ENCODE measurements at places on chromosomes 7 and 10. TPM values are rescaled to one million over a fixed set of nuclear protein-coding genes. Genes with fewer than 3 reads are reported as not detected.

DNA sequence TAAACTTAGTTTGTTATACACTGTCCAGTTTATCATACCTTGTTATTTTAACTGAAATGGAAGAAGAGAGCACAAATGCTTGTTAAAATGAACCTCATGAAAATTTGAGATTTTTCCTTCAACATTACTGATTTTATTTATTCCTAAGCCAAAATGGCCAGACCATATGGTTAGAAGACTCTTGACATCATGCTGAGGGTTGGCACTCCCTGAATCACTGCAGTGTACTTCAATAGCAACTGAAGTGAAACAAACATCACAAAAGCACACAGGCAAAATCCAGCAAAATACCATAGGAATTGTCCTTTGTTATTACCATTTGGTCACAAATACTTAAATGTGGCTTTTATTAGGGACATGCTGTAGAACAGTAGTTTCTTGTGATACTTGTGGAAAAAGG, 347.8 kb downstream of the NXPH1 start:
- H3K27me3 ChIP-seq = no peaks in the 10 kb centered on the region
- H3K4me1 ChIP-seq = no peaks in the 10 kb centered on the region
- no peak overlapping the region for H3K27ac ChIP-seq
- no peak overlapping the region for H3K4me3 ChIP-seq
- no peak for DNase-seq

ZNF33A gene
- 15.9 TPM for total RNA-seq

GRCh38 chr10:60238759-60239100, 150.9 kb downstream of the ANK3 start:
- no peak overlapping the region for H3K4me3 ChIP-seq
- DNase-seq = no peak
- H3K27me3 ChIP-seq = no peaks in the 10 kb centered on the region
- H3K27ac ChIP-seq = no peak overlapping the region

DNA sequence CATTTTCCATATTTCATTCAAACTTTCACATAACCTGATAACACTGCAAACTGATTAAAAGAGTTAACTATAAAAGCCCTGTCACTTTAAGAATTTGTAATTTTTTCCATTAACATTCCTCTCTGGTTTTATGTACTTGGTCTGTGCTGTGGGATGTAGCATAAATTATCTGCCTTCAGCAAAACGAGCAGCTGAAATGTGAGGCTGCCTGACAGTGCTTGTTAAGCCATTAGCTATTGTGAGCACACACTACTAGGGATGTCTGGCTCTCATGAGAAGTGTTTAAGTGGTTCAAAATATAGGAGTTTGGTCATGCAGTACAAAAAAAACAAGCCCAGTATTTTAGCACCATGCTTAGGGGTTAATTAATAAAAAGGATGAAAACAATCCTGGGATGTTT, 63.0 kb downstream of the HOXA1 start:
- H3K4me1 ChIP-seq = no peaks in the 10 kb centered on the region
- no peak overlapping the region for H3K4me3 ChIP-seq

DNA sequence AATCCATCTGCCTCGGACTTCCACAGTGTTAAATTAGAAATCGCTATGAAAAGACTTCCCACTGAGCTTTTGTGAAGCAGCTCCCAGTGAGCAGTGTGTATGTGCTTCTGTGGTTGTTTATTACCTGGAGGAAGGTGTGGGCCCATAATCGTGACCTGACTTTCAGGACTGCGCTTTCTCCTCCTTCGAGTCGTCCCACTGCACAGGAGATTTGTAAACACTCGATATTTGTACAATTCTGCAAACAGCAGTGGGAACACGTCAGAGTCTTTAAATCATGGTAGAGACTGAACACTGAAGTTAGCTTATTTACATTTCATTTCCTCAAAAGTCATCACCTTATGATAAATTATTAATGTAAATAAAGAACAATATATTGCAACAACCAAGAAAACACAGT, 171.4 kb downstream of the ITGA8 start:
- H3K36me3 ChIP-seq = no peaks in the 10 kb centered on the region
- DNase-seq = no peak
- H3K27me3 ChIP-seq = no peaks in the 10 kb centered on the region
- no peaks in the 10 kb centered on the region for H3K4me1 ChIP-seq
- no peak overlapping the region for H3K27ac ChIP-seq

DNA sequence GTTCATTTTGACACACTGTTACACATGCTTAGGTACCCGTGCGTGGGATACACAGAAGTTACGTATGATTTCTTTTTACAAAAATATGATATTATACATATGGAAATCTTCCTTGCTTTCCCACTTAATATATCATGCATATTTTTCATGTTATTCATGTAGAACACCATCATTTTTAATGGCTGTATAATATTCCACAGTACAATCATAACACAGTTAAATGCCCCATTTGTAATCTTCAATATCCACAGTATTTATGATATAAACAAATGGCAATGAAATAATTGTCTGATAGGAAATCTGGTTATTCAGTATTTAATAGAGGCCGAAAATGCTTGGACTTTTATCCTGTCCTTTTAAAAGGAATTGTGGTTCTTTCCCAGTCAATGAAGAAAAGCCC, 23.2 kb downstream of the VIPR2 start:
- H3K4me3 ChIP-seq = no peak overlapping the region
- no peaks in the 10 kb centered on the region for H3K27me3 ChIP-seq
- DNase-seq = no peak
- no peak overlapping the region for H3K27ac ChIP-seq
- H3K36me3 ChIP-seq = no peaks in the 10 kb centered on the region
- H3K4me1 ChIP-seq = no peaks in the 10 kb centered on the region

DNA sequence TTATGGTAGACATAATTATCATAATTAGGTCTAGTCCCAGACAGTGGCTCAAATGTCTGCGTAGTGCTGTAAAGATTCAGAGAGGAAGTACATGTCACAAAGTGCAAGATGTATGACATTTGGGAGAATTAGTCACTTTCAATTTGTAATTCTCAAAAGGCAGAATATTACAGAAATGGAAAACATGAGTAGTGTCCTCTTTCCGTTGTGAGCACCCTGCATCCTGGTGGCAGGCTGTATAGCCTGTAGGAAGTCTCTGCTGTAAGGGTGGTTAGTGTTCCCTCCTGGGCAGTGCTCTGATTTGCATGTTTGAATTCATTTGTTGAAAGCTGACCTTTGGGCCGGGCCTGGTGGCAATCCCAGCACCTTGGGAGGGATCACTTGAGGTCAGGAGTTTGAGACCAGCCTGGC, 17.0 kb downstream of the CDK14 start:
- no peaks in the 10 kb centered on the region for H3K27me3 ChIP-seq
- no peaks in the 10 kb centered on the region for H3K36me3 ChIP-seq
- H3K27ac ChIP-seq = no peak overlapping the region
- no peak for DNase-seq
- H3K4me1 ChIP-seq = no peaks in the 10 kb centered on the region
- no peak overlapping the region for H3K4me3 ChIP-seq

GRCh38 chr10:130787243-130787642, 524.3 kb downstream of the TCERG1L start:
- H3K4me1 ChIP-seq = no peaks in the 10 kb centered on the region
- H3K36me3 ChIP-seq = no peaks in the 10 kb centered on the region
- H3K27ac ChIP-seq = no peak overlapping the region
- no peak overlapping the region for H3K4me3 ChIP-seq

- H3K4me3 ChIP-seq = no peak overlapping the region
- no peaks in the 10 kb centered on the region for H3K36me3 ChIP-seq
- H3K27ac ChIP-seq = no peak overlapping the region
- no peaks in the 10 kb centered on the region for H3K4me1 ChIP-seq
- H3K27me3 ChIP-seq = no peaks in the 10 kb centered on the region
- no peak for DNase-seq
These were observed 741.4 kb upstream of the VSTM2A start for GRCh38 chr7:53800746-53801145.
